AG20443 (cell line): ENCODE measurements at places on chromosomes 3 and 15.

- no peak for DNase-seq
Measured at GRCh38 chr3:52608337-52608736, 71.9 kb downstream of the UQCC5 start.

DNA sequence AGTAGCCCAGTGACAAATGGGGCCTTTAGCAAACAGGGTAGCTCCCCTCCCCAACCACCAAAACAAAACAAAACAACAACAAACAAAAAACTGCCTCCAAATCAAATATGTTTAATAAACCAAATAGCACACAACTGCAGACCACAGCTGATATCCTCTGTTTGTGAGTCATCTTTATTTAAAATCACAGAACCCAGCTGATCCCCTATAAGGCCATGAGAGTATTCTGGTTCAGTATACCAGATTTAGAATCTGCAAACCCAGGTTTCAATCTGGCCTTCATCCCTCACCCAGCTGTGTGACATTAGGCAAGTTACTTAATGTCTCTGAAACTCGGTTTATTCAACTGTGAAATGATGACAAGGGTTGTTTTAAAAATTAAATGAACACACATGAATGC is 124.5 kb downstream of the SUCLG2 start:
- DNase-seq = no peak

- DNase-seq = no peak
Measured at GRCh38 chr15:57144448-57144847, 226.0 kb downstream of the TCF12 start.

GRCh38 chr15:82943176-82943575 is 9.3 kb downstream of the HOMER2 start:
- DNase-seq = no peak

- DNase-seq = no peak
Measured at GRCh38 chr3:54999811-55000210, 72.0 kb upstream of the LRTM1 start.

GRCh38 chr3:161142486-161142885 is 37.3 kb upstream of the B3GALNT1 start:
- no peak for DNase-seq

DNA sequence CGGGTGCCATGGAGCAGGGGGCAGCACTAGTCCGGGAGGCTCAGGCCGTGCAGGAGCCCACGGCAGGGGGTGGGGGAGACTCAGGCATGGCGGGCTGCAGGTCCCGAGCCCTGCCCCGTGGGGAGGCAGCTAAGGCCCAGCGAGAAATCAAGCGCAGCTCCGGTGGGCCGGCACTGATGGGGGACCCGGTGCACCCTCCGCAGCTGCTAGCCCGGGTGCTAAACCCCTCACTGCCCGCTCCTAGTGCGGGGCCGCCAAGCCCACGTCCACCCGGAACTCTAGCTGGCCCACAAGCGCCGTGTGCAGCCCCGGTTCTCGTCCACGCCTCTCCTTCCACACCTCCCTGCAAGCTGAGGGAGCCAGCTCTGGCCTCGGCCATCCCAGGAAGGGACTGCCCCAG is 49.6 kb upstream of the SOX14 start:
- no peak for DNase-seq

DNA sequence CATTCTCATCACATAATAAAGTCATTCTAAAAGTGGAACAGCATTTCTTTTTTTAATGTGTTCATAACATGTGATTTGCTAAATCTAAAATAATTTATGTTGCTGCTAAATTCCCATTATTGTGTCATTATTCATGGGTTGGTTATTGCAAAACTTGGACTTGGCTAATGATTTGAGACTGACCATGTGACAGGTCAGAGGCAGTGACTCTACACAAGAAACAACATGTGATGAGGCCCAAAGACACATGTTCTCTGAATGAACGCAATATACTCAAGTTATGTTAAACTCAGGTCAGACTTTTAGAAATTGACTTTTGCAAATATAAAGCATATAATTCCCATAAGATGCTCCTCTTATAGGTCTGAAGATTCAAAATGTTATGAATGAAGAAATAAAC is 566.1 kb downstream of the TBL1XR1 start:
- no peak for DNase-seq

GRCh38 chr3:150751781-150752263 is 11.1 kb downstream of the SIAH2 start:
- no peak for DNase-seq

- no peak for DNase-seq
Measured at GRCh38 chr3:81955878-81956277, 194.4 kb upstream of the GBE1 start.

- no peak for DNase-seq
Measured at GRCh38 chr3:39202094-39202493, 9.7 kb upstream of the XIRP1 start.
